ENCODE measurements at places on chromosomes 5 and 9.
A peak's percentile ranks its signal among the peaks of the same experiment; 100 is the strongest.

- DNase-seq: no peak
These were observed 18.0 kb upstream of the JADE2 start for GRCh38 chr5:134507452-134507851.

DNA sequence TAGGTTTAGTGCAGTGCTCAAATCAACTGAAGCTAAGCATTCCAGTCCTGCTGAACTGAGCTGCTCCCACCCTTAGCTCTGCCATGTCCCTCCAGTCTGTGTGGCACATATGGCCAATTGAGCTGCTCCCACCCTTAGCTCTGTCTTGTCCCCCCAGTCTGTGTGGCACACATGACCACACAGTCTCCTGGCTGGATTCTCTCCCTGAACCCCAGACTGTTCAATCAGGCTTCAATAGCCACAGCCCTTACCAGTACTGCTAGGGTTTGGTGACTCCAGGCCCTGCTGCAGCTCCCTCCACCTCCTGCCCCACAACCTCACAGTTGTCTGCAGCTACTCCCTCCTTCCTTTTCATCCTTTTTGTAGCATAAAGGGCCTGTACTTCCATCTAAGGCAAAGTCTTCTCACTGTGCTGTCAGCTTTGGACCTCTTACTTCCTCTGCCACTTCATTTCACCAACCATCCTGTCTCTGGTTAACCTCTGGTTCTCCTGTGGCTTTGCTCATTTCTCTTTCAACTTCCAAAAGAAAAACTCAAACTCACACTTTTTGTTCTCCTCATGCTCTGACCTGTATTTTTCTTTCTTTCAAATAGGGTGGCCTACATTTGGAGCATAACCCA lies 50.8 kb downstream of the ADAMTS12 start:
- DNase-seq: no peak

GRCh38 chr5:109410389-109411148 lies 795 bp upstream of the PJA2 start:
- DNase-seq: peak; percentile 76

DNA sequence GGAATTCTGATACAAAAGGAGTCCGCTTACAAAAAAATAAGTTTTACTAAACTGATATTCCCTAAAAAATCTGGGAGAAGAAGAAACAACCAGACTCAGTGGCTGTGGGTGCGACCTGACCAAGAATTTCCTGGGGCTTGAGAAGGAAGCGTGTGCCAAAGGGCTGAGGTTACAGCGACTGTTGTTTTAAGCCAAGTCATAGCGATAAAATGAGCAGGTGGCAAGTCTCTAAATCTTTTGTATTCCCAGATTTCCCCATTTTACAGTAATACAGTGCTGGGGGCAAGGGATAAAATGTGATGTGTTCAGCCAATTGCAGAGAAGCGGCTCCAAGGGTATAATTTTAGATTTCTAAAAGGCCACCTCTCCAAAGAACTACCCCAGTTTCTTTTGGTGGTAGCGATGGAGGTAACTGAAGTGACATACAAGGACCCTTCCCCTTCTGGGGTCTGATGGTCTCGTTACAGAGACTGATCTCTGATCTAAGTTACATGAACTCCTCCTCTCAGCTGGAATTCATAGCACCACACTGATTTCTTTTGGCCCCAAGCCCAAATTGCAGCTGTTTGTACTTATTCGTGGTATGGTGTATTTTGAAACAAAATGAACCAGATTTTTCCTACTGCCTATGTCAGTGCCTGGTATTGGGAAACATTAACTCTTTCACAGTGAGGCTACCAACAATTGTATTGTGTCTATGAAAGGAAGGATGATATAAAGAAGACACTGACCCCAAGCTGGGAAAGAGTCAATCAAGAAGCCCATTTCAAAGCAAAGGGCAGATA lies 41.6 kb downstream of the LPAR1 start:
- DNase-seq: peak; percentile 8

- peak; percentile 46 for DNase-seq
These were observed 17.6 kb downstream of the NSUN2 start for GRCh38 chr5:6615034-6615815.

- DNase-seq: peak; percentile 70
These were observed 226.5 kb downstream of the ASTN2 start for GRCh38 chr9:117188394-117188793.

DNA sequence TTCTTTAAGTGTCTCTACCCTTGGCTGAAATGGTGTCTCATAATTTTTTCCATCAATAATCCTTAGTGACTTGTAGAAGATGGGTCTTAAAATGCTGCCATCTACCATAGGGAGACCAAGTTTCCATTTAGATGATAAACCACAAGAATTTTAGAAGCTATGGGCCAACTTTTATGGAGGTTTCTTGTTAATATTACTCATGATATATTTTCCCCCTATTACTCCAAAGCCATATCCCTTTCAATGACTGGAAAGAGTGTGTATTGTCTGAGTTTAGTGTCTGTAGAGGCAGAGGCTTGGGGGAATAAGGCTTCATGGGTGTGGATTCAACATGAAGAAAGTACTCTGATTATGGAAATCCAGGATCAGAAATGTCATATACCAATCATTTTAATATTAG lies 507.3 kb upstream of the TNC start:
- DNase-seq: no peak

GRCh38 chr5:162068412-162068811 lies 839 bp downstream of the GABRG2 start:
- peak; percentile 68 for DNase-seq

GRCh38 chr5:128777052-128777451 lies 188.2 kb upstream of the SLC27A6 start:
- DNase-seq: no peak

DNA sequence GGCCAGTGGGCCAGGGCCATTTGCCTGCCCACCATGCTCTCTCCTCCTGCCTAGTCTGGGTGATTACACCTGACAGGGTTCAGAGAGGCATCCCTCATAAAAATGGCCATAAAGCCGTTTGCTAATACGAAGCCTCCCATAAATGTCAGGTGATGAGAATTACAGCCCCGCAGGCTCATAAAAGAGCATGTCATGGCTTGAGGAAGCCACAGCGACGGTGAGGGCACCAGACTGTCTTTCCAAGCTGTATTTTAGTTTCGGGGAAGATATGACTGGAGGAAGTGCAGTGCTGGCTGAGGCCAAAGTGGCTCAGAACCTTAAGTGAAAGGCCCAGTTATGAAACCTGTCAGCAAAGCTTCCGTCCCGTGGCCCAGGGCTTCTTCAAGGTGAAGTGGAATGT lies 18.5 kb upstream of the TCERG1 start:
- DNase-seq: no peak

DNA sequence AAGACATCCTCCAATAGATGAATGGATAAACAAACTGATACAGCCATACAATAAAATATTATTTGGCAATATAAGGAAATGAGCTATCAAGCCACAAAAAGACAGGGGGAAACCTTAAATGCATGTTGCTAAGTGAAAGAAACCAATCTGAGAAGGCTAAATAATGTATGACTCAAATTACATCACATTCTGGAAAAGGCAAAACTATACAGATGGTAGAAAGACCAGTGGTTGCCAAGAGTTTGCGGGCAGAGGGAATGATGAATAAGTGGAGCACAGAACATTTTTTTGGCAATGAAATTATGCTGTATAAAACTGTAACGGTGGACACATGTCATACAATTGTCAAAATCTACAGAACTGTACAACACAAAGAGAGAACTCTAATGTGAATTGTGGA lies 63.3 kb downstream of the CSF2 start:
- DNase-seq: peak; percentile 64

GRCh38 chr5:130090569-130091270 lies 186.5 kb downstream of the CHSY3 start:
- no peak for DNase-seq

- DNase-seq: no peak
These were observed 54.1 kb downstream of the RORB start for GRCh38 chr9:74551266-74551665.

- peak; percentile 92 for DNase-seq
These were observed 168.9 kb downstream of the MAPKAP1 start for GRCh38 chr9:125538092-125538473.

DNA sequence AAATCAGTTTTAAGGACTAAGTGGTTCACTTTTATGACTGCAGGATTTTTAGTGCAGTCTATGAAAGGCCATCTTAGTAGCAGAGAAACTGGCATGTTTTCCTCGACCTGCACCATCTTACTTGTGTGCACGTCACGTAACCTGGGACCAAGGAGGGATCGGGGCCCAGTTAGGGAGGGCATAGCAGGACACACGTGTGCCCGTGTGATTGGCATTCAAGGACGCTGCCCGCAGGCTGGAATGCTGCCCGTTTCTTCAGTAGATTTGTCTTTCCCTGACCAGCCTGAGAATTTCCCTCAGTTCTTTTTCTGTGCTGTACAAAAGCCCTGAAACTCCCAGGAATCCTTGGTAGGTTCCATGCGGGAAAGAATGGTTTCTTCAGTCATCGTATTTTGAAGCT lies 196.3 kb downstream of the TRIO start:
- peak; percentile 65 for DNase-seq

GRCh38 chr5:8997542-8998070 lies 548.3 kb downstream of the SEMA5A start:
- no peak for DNase-seq
